ENCODE measurements at places on chromosomes 3 and 15.

DNA sequence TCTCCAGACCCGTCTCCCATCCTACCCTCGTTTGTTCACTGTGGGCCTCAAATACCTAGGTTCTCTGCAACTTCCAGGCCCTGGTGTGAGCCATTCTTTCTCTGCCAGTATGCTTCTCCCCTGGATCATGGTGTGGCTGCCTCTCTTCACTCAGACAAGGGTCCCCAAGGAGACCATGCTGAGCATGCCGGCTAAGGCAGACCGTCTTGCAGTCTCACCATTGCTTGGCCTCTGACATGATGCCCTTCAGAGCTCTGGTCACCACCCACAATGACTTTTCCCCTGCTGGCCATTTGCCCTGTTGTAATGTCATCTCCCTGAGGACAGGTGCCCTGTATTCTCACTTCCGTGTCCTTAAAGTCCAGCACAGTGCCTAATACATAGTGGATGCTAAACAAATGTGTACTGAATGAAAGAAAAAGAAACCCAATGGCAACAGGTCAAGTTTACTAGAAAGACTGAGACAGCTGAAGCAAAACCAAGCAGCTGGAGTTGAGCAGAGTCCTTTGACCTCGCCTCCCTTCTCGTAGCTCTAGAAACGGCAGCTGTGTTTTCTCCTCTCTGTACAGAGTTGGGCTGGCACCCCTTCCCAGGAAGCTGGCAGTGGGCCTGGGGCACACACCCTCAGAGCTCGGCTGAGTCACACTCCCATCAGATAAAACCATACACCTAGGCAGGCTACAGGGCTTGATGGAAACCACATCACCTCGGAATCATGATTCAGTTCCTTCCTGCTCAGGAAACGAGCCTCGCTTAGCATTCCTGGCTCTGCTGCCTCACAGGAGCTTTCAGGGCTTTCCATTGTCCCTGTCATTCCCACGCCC, 8.6 kb downstream of the TLR9 start:
- peak; percentile 42 for DNase-seq

DNA sequence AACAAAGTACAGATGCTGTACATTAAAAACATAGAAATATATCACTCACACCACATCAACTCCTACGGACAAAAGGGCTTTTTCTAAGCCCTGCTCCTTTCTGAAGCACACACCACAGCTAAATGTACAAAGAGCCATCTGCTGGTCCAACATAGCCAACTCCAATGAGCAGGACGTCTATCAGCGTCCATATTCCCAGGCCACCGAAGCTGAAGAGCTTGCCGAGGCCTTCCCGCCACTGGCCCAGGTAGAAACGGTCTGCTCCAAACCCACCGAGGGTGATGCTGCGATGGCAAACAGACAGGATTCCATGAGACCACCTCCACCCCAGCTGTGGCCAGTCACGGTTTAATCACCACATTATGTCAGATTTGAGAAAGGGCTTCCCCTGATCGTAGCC, 9.8 kb downstream of the TM2D3 start:
- no peak for DNase-seq

GRCh38 chr3:107756649-107757048, 233.9 kb downstream of the BBX start:
- DNase-seq, result no peak

DNA sequence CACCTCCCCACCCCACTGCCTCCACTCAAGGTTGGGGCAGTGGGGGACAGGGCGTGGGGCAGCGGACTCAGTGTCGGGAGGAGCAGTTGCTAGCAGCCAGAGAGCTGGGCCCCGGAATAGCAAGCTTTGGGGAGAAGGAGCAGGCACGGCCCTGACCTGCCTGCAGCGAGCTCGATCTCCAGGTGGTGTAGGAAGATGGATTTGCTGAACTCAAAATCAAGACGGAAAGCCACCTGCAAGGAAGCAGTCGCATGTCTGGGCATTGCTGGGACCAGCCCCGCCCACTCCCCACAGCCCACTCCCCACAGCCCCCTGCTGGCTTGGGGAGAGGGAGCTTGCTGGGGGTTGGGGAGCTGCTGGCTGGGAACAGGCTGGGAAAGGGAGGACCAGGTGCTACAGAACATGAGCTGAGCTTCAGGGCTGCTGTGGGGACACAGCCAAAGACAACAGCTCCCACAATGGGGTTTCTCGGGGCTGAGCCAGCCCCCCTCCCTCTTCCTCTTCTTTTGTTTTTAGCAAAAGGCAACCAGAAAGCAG, 38.0 kb downstream of the FEM1B start:
- no peak for DNase-seq

GRCh38 chr3:16205156-16205870, 30.8 kb downstream of the GALNT15 start:
- peak; percentile 83 for DNase-seq

GRCh38 chr15:37111427-37111717, 11.0 kb upstream of the MEIS2 start:
- no peak for DNase-seq

- no peak for DNase-seq
These were observed 519 bp downstream of the LYSMD2 start for GRCh38 chr15:51736751-51737521.

GRCh38 chr3:145417678-145418077, 743.3 kb downstream of the PLOD2 start:
- DNase-seq, result no peak

DNA sequence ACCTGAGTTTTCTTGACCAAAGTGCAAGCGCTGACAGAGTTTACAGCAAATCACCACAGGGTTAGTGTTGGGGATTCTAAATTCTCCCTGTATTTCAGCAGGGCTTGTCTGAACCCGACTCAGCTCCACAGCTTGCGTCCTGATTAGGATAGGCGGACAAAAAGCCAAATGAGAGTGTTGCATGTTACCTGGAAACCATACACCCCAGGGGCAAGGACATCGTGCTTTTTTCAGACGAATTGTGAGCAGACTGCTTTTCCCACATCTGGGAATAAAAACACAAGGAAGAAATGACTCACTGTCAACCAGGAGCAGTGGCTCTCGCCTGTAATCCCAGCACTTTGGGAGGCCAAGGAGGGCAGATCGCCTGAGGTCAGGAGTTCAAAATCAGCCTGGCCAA, 3.0 kb downstream of the DZIP1L start:
- DNase-seq, result no peak

DNA sequence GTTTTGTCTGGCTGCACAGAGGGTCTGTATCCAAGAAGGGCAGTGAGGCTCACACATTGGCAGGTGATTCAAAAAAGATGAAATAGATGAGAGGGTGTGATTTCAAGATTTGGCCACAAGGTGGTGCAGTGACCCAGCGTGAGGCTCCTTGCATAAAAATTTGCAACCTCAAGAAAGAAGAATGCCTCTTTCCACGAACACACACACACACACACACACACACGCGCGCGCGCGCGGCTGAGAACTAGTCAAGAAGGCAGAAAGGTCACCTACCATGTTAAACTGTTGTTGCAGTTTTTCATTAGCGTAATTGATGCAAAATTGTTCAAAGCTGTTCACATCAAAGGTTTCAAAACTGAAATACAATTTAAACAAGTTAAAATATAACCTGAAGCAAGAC, 39.2 kb downstream of the MYO5C start:
- peak; percentile 72 for DNase-seq

DNA sequence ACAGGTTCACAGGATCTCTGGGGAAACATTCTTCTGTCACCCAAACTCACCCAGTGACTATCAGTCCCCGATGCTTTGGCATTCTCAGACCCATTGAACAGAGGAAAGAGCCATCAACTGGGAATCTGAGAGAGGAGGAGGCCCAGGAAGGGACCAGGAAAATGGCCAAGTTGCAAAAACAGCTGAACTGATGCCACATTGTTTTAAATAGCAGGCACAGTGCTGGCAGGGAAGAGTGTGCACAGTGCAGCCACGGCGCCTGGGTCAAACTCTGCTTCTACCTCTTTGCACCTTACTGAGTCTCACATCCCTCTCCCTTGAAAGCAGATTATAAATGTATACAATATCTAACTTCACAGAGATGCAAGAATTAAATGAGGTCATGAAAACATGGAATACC, 66.4 kb downstream of the SRGAP3 start:
- no peak for DNase-seq

GRCh38 chr3:185270262-185270955, 16.6 kb upstream of the EHHADH start:
- DNase-seq, result peak; percentile 21

DNA sequence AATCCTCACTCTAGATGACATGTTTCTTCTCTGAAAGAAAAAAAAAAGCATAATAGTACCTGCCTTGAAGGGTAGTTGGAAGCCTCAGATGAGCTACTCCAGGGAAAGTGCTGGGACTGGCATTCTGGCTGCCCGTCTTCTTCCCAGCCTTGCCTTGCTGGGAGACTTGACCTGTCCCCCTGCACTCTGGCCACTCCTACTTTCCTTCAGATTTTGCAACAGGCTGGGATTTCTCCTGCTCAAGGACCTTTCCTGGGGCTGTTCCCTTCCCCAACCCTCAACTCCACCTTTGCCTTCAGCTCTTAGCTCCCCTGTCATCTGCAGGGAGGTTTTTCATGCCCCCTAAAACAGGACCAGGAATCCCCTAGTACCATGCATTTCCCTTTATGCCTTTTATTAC, 609.9 kb upstream of the CFAP20DC start:
- DNase-seq, result no peak

GRCh38 chr15:52805351-52806283, 15.5 kb upstream of the ONECUT1 start:
- no peak for DNase-seq

DNA sequence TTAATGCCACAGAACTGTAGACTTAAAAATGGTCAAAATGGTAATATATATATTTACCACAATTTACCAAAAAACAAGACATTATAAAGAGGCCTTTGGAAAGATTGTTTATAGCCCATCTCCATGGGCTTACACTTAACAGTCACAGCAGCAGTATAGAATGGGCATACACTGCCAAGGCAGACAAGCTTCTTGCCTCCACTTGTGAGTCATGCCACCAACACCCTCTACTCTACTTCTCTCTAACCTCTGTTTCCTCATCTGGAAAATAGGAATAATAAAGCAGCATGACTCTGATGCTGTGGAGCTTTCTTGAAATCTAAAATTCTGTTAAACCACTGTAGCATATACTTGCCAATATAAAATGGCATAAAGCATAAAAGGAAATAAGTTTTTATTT, 14.4 kb upstream of the GPR156 start:
- DNase-seq, result no peak

DNA sequence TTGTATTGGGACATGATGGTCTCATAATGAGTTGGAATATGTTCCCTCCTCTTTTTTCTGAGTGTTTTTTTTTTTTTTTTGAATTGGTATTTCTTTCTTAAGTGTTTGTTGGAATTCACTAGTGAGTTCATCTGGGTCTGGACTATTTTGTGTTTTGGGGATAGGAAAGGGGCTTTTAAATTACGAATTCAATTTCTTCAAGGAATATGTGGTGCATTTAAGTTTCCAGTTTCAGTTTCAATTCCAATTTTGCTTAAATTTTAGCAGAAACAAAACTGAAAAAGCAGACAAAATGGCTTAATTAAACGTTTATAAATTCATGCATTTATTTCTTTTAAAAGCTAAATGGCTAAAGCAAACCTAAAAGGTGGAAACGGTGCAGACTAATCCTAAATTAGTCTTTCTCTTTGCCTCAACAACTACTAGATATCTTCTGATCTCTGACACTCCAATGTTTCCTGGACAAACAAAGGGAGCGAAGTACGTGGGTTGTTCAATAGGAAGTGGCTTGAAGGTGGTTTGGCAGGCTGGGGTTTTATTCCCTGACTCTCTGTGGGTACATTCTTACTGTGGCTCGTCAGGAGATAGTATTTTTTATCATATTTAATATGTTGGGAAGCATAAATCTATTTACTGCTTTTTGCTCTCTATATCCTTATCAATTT, 50.0 kb upstream of the CORO2B start:
- DNase-seq, result no peak

GRCh38 chr3:128488991-128489673, 3.9 kb downstream of the GATA2 start:
- peak; percentile 56 for DNase-seq

DNA sequence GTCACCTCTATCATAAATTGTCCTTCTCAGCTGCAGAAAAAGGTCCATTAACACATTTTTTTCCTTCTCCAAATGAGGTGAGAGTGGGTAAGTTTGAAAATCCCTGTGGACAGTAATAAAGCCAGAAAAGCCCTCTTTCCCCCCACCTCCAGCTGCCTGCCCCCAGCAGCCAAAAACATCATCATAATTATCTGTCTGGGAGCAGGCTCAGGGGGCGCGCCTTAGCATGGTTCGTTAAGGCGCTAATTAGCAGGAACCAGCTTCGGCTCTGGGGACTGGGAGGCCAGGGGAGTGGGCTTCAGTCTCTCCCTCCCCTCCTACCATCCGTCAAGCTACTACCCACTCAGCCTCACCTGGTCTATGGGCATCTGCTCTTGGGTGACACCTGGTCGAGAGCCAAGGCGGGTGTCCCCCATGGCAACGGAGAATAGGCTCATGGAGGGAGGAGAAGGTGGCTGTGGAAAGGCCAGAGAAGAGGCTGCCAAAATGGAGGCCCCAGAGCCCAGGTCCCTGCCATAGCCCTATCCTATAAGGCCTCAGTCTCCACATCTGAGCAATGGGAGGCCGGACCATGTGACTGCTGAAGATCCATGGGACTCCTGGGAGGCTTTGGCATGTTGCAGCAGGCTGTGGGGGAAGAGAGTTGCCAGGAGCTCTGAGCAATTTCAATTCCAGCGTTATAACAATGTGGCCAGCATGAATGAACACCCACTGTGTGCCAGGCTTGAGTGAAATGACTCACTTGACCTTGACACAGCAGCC, 140.1 kb upstream of the LINGO1 start:
- no peak for DNase-seq

DNA sequence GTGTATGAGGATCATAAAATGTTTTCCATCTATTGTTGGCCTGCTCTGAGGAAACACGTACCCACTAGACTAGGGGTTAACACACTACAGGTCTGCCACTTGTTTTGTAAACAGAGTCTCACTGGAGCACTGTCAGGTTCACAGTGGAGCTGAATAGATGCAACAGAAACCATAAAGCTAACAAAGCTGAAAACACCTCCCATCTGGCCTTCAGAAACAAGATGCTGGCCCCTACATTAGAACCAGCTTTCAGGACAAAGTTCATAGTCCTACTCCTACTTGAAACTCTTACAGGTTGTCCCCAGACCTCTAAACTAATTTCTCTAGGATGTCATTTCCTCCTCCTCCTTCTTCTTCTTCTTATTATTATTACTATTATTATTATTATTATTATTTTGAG, 42.3 kb downstream of the SNX4 start:
- DNase-seq, result no peak

- no peak for DNase-seq
These were observed 26.7 kb downstream of the SLC6A1 start for GRCh38 chr3:11019116-11019819.

DNA sequence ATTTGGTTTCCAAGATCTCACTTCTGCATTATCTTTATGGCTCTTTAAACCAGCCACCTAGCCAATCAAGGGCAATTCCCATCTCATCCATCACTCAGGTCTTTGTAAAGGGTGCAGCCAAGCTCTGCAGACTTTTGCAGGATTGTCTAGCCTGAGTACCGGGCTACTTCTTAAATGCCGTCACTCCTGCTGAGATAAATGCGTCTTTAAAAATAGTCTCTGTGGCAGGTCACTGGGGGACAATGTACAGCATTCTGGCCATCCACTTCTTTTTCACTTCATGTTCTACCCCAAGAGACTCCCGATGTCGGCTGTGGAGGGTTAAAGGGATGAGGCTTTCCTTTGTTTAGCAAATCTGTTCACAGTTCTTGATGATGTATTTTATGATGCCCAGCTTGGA, 194.7 kb downstream of the SV2B start:
- DNase-seq, result no peak
